Right renal pelvis (tissue), 4 donors: ENCODE measurements at places on chromosomes 3 and 15. TPM values are rescaled to one million over a fixed set of nuclear protein-coding genes. Genes with fewer than 3 reads are reported as not detected.
A peak's percentile ranks its signal among the peaks of the same experiment; 100 is the strongest.

DNA sequence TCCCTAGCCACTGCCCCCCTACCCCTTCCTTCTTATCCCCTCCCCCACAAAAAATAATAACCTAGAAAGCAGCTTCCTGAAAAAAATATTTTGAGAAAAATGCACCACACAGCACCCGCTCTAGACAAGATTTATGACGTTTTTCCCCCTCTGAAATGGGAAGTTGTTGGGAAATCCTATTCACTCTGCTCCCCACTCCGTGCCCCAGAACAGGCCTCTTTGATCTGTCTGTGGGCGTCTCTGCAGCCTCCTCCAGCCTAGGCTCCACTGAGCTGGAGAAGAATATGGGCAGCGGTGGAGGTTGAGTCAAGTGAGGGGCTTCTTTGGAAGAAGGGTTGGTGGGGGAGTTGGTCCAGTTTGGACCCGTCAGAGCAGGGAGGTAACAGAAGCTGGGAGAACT, 28.5 kb upstream of the POLG start:
- no peak for DNase-seq

Gene PLCB2
- 12.3 TPM for polyA plus RNA-seq

DNA sequence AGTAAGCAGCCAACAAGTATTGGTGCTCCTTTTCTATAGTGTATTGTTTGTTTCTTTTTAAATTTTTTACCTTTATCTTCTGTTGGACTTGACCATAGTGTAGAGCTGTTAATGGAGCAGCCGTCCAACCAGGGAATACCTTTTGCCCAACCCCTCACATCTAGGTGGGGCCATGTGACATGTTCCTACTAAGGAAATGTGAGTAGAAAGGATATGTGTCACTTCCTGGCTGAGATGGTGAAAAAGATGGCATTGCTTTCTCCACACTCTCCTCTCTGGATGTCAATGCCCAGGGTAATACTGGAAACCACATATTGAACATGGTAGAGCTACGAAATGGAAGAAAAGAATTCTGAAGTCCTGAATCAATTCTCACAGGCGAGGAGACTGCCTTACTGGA, 218.8 kb downstream of the TBL1XR1 start:
- no peak for DNase-seq

Gene AHSG
- polyA plus RNA-seq = 0.38 TPM

Gene NOX5
- polyA plus RNA-seq = 0.53 TPM

Gene IGDCC3
- 8.0 TPM for polyA plus RNA-seq

Gene PLA2G4D
- polyA plus RNA-seq = 0.09 TPM

DNA sequence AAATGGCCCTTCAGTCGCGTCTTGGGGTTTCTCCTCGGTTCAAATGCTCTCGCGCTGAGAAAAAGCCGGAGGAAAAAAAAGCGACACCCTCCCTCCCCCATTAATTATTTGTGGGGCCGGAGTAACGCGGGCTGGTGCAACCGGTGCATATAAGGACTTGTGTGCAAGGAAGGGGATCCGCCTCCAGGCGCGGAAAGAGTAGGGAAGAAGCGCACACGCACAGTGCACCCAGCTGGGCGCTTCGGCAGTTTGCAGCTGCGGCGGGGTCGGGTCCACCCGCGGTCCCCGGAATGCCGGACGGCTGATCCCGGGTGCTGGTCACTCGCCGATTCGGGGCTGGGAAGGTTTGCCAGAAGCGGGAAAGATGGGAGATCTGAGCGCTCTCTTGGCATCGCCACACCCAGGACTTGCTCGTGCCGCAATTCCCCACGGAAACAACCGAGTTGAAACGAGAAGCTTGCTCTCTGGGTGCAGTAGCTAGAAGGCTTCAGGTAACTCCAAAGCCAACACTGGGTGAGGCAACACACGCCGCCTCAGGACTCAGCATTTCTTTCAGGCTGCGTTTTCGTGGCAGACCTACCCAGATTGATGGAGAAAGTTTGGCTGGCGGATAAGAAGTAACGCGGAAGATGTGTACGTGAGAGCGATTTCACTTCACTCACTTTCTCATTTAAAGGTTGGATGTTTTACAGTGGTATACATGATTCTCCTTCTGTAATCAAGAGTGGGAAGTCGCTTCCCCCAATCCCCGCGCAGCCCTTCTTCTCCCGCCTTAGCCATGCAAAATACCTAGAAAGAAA, 720 bp upstream of the TNIK start:
- no peak for DNase-seq

GRCh38 chr3:9914559-9915253, 2.2 kb upstream of the IL17RC start:
- no peak for DNase-seq

Gene ACP3
- 62.6 TPM for polyA plus RNA-seq

GRCh38 chr3:88149101-88149508, 654 bp upstream of the C3orf38 start:
- DNase-seq = no peak

GRCh38 chr3:127064391-127065137, 81.6 kb downstream of the PLXNA1 start:
- no peak for DNase-seq

- no peak for DNase-seq
These were observed 161.2 kb upstream of the RGMA start for GRCh38 chr15:93250209-93250608.

Gene NR2F2
- polyA plus RNA-seq = 393 TPM

DNA sequence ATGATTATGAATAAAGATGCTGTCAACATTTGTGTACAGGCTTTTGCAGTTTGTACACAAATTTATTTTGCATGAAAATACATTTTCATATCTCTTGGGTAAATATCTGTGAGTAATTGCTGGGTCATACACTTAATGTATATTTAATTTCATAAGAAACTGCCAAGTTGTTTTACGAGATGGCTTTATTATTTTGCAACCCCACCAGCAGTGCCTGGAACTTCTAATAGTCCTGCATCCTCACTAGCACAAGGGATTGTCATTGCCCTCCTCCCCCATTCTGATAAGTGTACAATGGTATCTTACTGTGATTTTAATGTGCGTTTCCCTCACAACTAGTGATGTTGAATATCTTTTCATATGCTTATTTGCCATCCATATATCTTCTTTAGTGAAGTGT, 45.2 kb downstream of the ASTE1 start:
- no peak for DNase-seq

GRCh38 chr15:58247855-58248842, 110.0 kb downstream of the AQP9 start:
- no peak for DNase-seq

- no peak for DNase-seq
These were observed 201.7 kb upstream of the SLC2A2 start for GRCh38 chr3:171228240-171228639.

Gene SLC7A14
- 2.6 TPM for polyA plus RNA-seq

DNA sequence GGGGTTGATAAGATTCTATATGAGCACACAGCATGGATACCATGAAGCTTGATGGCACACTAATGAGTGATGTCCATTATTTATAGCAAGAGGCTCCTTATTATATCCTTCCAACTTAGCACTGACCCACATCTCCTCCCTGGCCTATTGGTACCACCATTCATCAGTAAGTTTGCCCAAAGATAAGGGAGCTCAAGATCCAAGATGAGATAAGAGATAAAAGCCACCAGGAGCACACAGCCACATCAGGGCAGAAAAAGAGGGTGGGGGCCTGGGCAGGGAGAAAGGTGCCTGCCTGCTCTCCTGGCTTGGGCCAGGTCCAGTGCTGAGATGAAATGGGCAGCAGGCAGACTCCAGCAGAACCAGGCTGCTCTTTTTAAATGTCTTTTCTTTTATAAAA, 4.4 kb upstream of the PPP1R14D start:
- no peak for DNase-seq

DNA sequence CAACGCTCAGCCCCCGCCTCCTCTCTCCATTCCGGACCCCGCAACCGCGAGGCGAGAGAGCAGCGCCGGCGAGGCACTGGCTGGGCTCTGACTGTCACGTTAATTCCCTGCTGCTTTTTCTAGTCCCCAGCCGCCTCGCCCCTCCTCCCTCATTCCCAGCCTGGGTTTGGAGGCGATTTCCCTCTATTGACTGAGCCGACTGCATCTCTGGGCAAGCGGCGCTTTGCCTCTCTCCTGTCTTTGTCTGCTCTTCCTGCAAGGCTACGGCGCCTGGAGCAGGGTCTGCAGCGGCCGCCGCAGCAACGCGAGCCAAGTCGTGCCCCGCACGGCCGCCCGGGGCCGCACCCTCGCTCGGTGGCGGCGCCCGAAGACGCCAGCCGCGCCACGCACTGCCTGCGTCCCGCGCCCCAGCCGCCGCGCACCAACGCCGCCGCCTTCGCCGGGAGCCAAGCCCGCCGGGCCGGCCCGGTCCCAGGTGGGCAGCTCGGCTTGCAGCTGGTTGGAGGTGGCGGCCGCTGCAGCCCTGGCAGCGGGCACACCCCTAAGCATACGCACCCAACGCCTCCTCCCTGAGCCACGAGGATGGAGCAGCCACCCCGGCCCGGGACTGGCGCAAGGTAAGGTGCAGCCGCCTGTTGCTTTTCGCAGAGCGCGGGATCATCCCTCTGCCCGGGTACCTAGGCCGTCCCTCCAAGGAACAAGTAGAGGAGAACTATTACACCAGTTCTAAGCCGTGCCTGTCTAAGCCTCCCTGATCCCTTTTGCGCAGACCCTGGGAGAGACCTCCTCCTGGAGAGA, at the start of gene LRRC3B:
LRRC3B (plus strand) TSS at position 152 of the 798 bp plus-strand sequence. CDS start 86,901 bp downstream, outside the sequence.
- DNase-seq = peak; percentile 21

Gene MYO5C
- 22.5 TPM for polyA plus RNA-seq

Gene ITIH1
- polyA plus RNA-seq = not detected

Gene GADL1
- polyA plus RNA-seq = 4.3 TPM

Gene CTXN2
- not detected for polyA plus RNA-seq

GRCh38 chr15:32683906-32684584, 33.8 kb upstream of the GREM1 start:
- no peak for DNase-seq

Gene FANCD2
- polyA plus RNA-seq = 15.4 TPM

Gene LRRC34
- 13.8 TPM for polyA plus RNA-seq

- DNase-seq = no peak
These were observed 557.9 kb downstream of the FGF12 start for GRCh38 chr3:192169332-192169915.

Gene CD86
- polyA plus RNA-seq = 1.8 TPM

- no peak for DNase-seq
These were observed 44.8 kb downstream of the SLC6A1 start for GRCh38 chr3:11037241-11037873.

DNA sequence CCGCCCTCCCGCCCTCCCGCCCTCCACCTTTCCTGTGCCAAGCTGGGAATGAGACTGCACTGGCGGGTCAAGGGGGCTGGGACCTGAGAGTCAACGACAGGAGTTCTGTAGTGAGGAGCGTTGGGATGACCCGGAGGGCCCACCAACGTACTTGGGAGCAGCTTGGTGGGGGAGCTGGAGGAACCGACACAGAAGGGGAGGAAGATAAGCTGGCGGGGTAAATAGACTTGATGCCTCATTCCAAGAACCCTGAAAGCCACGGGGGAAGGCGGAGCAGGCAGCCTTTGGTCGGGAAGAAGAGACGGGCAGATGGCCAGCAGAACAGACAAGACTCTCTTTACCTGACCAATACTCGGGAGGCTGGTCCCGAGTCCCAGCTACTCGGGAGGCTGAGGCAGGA, 277 bp downstream of the FMN1 start:
- DNase-seq = no peak

Gene NLGN1
- 2.8 TPM for polyA plus RNA-seq

DNA sequence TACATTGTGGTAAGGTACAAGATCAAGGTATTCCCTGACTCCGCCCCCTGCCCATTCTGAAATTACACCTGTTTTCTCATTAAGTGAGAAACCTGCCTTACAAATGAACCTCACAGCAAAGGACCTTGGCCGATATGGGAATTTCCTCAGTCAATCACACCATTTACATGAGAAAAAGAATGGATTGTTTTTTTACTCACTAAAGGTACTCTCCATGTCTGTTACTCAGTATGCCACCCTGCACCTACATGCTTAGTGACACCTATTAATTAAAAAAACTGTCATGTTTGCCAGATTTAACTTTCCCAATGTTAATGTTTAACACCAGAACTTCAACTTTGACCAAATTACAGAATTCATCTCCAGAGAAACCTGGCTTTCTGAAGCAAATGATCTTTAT, 62.0 kb downstream of the ESYT3 start:
- DNase-seq = no peak

- DNase-seq = no peak
These were observed 241.7 kb upstream of the GBE1 start for GRCh38 chr3:82002986-82003642.

DNA sequence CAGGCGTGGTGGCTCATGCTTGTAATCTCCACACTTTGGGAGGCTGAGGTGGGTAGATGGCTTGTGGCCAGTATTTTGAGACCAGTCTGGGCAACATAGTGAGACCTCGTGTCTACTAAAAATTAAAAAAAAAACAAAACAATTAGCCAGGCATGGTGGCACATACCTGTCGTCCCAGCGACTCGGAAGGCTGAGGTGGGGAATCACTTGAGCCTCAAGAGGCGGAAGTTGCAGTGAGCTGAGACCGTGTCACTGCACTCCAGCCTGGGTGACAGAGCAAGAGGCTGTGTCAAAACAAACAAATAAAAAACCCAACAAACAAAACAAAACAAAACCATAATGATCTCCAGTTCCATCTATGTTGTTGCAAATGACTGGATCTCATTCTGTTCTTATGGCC, 341.3 kb upstream of the CFAP20DC start:
- DNase-seq = no peak

Gene SPINK8
- not detected for polyA plus RNA-seq

DNA sequence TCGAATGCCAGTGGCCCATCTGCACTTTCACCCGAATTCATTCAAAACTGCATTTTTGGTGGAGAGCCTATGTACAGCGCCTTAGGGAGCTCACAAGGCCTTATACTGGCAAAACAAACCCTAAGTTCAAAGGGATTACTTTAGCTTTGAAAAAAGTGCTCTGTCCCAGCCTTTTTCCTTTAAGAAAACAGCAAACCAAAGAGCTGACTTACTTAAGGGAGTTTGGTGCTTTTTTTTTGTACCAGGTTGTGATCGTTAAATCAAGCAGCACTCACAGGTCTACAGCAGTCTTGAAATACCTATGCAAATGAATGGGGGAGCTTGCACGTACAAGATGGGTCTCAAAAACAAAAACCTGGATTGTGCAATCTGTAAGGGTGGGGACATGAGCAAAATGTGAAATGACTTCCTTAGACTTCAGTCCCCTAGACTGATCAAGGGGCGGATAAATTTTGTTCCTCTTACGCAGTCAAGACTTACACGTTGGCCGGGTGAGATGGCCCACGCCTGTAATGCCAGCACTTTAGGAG, 11.6 kb upstream of the PIK3CB start:
- DNase-seq = no peak

DNA sequence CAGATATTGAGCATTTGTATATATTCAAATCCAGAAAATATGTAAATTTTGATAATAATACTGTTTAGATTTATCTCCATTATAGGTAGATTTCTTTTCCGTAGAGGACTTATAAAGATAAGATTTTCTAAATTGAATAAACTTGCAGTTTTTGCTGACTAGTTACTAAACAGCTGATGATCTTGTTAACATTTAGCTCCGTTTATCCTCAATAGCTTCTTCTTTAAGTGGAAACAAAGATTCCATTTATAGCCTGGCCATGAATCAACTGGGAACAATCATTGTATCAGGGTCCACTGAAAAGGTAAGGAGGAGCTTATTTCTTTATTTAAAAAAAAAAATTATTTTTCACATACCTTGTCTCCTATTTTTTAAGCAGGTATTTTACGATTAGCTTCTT, 16.7 kb downstream of the WDR48 start:
- no peak for DNase-seq
